ENCODE measurements at places on chromosomes 2 and 18.

- no peak for DNase-seq
These were observed 175.8 kb upstream of the NETO1 start for GRCh38 chr18:73043611-73044010.

DNA sequence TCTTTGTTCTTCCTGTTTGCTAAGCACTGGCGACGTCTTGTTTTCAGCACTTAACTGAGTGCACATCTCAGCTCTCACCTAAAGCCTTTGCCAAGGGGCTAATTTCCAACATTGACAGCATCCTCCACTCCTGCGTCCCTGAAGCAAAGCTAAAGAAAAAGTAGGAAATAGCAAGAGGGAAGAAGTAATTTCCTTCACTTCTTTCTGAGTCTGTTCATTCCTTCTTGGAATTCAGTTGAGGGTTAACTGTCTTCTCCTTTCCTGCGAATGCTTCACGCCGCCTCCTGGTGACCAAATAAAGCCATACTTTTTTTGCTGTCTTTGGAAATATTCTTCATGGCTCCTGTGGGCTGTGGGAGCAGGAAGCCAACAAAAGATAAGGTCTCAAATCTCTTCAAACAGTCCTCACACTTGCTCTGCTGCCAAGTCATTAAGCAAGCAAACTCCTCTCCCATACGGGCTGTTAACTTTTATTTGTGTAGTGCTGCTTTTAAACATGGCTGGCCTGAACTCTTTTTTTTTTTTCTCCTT is 100.9 kb downstream of the DPP10 start:
- DNase-seq, result peak; percentile 45

DNA sequence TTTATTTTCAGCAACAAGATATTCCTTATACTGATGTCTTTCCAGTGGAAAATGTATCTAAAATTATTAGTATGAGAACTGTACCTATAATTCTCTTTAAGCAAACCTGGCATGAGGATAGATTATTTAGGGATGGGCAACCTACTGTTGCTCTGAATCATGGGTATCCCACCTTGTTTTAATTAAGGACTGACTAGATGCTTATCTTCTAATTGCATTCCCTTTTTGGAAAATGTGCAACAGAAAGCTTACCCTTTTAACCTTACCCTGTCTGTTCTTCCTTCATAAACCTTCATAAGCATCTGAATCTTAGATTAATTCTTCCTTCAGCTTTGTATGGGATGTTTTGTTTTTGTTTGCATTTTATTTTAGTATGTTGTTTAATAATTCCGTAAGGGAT is 110.3 kb downstream of the TAF4B start:
- no peak for DNase-seq

GRCh38 chr2:85772019-85772745 is 18.4 kb downstream of the ATOH8 start:
- DNase-seq, result peak; percentile 100

- no peak for DNase-seq
These were observed 213.6 kb downstream of the PTGR3 start for GRCh38 chr18:74995419-74995736.

GRCh38 chr2:57156231-57156924 is 890.2 kb upstream of the VRK2 start:
- no peak for DNase-seq

GRCh38 chr2:168198476-168199207 is 48.8 kb downstream of the STK39 start:
- DNase-seq, result no peak

DNA sequence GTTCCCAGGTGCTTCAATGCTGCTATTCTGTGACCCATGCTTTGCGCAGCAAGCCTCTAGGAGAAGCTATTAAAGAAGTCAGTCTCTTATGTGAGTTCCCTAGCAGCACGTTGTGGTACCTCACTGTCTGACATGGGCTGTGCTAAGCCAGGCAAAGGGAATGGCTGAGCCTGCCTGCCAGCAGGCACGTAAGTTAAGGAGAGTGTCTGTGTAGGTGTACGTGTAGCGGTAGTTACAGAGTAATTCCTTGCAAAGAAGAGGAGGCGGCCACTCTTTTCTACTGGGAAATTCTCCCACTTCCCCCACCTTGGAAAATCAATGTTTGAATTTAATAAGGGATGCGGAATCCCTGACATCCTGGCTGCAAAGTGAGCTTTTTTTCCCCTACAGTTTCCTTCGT is 123.5 kb upstream of the LYPD1 start:
- no peak for DNase-seq

GRCh38 chr2:64105670-64106461 is 38.4 kb downstream of the PELI1 start:
- no peak for DNase-seq

- DNase-seq, result peak; percentile 56
These were observed 47.7 kb upstream of the RNU4ATAC start for GRCh38 chr2:121483021-121483420.

GRCh38 chr2:72788756-72789155 is 37.1 kb downstream of the EXOC6B start:
- DNase-seq, result peak; percentile 65

DNA sequence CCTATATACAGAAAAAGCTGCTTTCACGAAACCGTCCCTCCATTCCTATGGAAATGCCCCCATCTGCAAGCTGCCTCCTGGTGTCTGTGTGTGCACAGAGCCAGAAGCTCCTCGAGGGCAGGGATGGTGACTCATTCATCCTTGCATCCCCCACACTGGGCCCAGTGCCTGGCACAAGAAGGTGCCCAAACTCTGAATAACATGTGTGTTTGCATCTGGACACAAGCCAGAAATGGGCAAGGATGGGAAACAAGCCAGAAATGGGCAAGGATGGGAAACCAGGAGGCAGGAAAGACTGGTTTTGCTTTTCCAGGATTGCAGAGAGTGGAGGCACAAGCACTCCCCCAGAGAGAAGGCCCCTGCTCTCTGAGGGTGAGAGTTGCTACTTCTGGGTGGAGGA is 313.9 kb downstream of the CELF4 start:
- DNase-seq, result no peak

DNA sequence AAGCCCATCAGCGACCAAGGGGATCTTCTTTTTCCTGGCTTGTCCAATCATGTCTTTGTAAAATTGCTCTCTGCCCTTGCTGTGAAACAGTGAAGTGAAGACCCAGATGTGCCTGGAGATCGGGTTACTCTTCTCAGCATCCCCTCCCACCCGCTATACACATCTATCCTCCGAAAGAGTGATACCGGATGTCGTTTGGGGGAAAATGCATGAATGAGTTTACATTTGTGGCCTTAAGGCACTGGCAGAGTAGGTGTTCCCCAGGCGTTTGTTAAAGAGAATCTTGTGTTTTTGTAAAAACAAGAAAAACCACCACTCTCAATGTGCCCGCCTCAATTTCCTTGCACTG is 528.3 kb downstream of the CMPK2 start:
- DNase-seq, result no peak

- no peak for DNase-seq
These were observed 31.4 kb upstream of the IL18RAP start for GRCh38 chr2:102391565-102391964.

GRCh38 chr2:191980483-191980882 is 133.6 kb upstream of the CAVIN2 start:
- no peak for DNase-seq

DNA sequence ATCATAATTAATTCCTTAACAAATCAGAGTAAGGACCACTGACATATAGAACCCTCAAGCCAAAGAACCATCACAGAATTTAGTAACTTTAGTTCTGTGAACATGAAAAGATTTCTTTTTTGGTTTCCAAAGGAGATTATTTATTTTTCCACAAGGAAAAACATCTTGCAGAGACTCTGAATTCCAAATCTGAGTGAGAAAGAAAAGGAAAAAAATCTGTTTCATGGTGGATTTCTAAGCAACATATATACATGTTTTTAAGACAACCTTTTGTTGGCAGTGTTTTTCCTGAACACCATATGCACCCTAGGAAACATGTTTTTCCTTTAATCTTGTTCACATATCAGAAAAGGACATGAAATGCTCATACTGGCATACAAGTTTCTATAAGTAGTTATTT is 149.8 kb downstream of the AGPS start:
- DNase-seq, result no peak

- no peak for DNase-seq
These were observed 236.8 kb downstream of the NCKAP5 start for GRCh38 chr2:133331436-133331835.

DNA sequence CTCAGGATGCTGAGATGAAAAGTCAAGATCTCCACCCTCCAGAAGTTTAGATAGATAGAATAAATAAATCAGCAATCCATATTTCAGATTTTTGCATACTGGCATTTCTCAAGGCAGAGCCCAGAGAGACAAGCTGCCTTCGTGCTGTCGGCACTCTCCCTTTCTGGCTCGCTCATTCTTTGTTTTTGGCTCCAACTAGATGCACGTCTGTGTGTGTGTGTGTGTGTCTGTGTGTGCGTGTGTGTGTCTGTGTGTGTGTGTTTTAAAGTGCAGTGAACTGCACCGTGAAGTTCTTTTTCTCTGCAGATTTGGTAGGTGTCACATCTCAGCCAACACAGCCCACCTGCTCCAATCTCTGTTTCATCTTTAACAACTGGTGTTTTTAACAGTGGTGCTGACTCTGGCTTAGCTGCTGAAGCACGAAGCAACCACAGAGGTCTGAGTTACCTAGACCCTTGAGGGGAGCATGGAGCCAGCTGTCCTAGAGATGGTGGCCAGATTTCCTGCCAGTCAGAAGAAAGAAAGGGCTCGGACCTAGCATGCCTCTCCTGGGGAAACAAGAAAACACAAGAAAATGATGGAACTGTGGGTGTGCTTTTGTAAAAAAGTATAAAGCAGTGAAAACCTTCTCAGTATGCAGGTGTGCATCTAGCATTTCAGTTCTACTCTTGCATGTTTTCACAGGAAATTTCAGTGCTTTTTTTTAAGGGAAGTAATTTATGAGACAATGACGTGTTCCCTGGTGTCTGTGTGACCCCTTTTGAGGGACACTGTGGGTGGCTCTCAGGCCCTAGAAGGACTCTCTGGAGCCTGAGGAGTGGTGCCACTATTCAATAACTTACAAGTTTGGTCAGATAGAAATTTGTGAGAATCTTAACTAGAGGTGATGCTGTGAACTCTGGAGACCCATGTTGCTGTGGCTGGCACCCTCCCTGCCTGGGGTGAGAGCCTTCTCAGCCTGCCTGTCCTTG is 364.3 kb downstream of the RNF144A start:
- DNase-seq, result no peak

DNA sequence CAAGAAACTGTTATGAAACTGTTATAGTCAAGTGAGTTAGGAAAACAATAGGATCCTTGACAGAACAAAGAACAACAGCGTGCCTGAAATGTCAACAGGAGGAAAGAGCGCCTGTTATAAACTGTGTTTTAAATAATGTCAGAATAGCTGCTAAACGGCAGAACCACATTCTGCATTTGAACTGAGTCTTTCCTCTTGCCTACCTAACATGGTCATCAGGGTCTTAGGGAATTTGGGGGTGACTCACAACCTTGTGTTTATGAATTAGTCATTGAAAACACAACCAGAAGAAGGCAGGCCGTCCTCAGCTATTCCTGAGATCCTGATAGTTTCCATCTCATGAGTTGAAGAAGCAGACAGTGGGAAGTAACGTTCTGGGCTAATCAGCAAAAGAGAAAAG is 222.0 kb upstream of the FN1 start:
- peak; percentile 92 for DNase-seq

DNA sequence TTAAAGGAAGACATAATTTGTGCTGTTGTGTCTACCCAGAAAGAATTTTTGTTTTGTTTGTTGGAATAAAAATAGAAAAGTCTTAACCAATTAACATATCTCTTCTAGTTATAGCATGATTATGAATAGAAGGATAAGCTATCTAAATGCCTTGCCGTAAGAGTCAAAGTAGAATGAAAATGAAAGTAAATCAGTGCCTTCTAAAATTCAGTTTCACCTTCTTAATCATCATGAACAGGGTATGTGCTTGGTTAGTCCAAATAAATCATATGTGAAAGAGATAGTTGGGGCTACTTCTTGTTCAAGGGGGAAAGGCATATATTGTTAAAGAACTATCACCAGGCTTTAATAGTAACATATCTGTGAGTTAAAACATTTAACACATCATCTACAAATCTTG is 91.5 kb downstream of the GULP1 start:
- no peak for DNase-seq

- DNase-seq, result peak; percentile 97
These were observed 175.2 kb downstream of the TGIF1 start for GRCh38 chr18:3624935-3625741.

DNA sequence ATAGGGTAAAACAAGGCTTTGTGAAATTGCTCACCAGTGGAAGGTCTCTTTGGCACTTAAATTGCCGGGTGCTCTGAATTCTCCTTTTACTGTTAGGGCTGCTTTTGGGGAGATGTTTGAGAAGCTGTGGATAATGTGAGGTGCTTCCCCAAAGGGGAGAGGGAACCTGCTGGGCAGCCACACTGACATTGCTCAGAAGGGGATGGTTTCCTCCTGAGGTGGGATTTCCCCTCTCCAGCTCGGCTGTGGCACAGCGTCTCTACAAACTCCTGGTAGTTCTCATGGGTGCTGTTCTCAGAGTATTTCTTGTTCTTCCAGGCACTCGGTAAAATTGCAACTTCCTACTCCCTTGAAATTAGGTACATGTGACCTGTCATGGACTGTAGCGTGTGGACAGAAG is 124.2 kb downstream of the LPIN1 start:
- DNase-seq, result no peak

DNA sequence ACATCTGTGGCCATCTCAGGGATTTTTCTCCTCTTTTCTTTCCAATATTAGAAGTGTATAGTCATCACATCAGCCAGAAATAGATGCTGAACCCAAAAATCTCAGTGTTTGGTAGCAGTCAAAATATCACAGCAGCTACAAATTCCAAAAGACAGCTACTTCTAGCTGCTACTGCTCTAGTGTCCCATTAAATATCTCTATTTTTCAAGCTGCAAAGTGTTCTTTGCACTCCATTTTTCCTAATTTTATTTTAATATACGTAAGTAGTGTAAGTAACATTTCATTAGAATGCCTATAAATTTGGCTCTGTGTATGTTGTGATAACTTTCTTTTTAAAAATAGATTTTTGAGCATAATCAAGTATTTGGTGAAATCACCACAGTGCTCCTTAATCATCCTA is 967.3 kb downstream of the BCL11A start:
- no peak for DNase-seq

DNA sequence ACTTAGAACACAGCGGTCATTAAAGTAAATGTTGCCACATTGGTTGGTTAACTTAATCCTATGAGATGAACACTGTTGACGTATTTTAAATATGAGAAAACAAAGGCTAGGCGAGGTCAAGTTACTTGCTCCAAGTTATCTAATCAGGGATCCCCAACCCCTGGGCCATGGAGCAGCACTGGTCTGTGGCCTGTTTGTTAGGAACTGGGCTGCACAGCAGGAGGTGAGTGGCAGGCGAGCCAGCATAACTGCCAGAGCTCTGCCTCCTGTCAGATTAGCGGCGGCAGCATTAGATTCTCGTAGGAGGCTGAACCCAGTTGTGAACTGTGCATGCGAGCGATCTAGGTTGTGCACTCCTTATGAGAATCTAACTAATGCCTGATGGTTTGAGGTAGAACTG is 878.9 kb downstream of the CPS1 start:
- no peak for DNase-seq

- no peak for DNase-seq
These were observed 239.8 kb downstream of the HAUS1 start for GRCh38 chr18:46343931-46344372.

- DNase-seq, result no peak
These were observed 152.5 kb upstream of the APCDD1 start for GRCh38 chr18:10301831-10302483.

GRCh38 chr18:79789901-79790890 is 7.5 kb upstream of the KCNG2 start:
- no peak for DNase-seq

- DNase-seq, result peak; percentile 17
These were observed 577.4 kb downstream of the CPS1 start for GRCh38 chr2:211133766-211134165.

GRCh38 chr2:46849721-46850556 is 65.7 kb downstream of the MCFD2 start:
- DNase-seq, result peak; percentile 93
